ENCODE measurements at places on chromosomes 12 and 14.

- no peak for DNase-seq
Measured at GRCh38 chr12:54301428-54302048, 723 bp upstream of the NFE2 start.

DNA sequence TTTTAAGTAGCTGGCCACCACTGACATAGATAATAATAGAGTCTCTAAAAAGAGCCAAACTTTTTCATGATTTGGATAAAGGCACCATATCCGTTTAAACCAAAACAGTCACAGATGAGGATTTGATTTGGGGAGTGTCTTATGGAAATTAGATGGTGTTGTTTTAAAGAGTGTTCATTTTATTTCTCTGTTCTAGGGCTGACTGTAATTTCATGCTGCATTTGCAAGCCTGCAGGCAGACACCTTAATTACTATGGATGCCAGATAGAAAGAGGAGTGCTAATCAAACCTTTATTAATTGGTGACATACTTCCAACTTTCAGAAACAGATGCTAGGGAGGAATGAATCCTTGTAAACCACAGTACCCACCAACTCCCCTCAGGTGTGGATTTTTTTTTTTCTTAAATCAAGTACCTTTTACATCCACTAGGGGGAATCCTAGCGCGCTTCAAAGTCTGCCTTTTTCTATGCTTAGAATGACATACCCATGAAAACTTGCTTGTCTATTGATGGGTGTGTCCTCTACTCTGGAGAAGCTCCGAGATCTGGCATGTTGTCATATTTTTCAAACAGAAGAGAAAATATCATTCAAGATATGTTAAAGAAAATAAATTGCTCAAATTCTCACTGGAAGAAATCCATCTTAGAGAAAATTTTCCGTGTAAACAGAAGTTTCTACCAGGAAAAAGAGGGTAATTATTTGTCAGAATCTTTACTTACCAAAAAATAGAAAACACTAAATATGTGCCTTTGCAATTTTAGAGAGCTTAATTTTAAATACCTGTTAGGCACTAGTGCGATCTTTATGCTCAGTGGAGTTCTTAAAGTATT is 14.2 kb upstream of the PLXNC1 start:
- DNase-seq, result peak; percentile 25

DNA sequence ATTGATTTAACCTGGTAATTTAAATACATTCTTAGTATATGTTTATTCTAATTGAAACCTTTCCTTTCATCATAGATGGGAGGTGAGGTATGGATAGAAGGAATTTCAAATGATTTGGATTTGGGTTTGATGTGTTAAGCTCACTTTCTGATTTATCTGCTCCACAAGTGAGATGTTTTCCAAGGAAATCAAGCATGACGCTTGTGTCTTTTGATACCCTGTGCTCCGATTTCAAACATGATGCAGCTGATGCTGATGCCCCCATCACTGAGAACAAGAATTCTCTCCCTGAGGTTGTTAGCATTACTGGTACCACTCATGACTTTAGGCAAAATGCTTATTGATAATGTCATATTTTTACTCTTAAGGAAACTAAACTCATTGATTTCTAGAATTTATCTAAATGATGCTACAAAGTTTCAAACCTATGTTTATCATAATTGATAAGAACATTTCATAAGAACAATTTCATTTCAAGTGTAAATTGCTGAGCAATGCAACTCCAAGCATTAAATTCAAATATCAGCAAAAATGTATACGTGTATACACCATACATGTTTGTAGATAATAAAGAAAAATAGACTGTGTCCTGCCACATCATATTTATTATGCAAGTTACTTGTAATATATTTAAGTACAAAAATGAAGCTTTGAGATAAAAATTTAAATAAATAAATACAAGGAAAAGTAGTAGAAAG is 75.5 kb upstream of the LRIG3 start:
- no peak for DNase-seq

GRCh38 chr14:71242237-71242748 is 335.0 kb downstream of the PCNX1 start:
- DNase-seq, result peak; percentile 74
